ENCODE measurements at places on chromosomes 4 and X. TPM values are rescaled to one million over a fixed set of nuclear protein-coding genes. Genes with fewer than 3 reads are reported as not detected.

GPR78 gene
- total RNA-seq = not detected

NXF2 gene
- 1.9 TPM for total RNA-seq

GK gene
- 5.6 TPM for total RNA-seq

PPA2 gene
- total RNA-seq = 87.3 TPM

IQSEC2 gene
- total RNA-seq = 1.8 TPM

SPANXA2 gene
- 25.7 TPM for total RNA-seq

IBSP gene
- not detected for total RNA-seq

CFP gene
- 0.74 TPM for total RNA-seq

MTMR8 gene
- total RNA-seq = not detected

PABPC5 gene
- not detected for total RNA-seq

CT45A3 gene
- 28.3 TPM for total RNA-seq

RXFP1 gene
- total RNA-seq = 1.1 TPM

TAF7L gene
- 0.17 TPM for total RNA-seq

GUCY1A1 gene
- 1.4 TPM for total RNA-seq

CT45A2 gene
- 0.69 TPM for total RNA-seq

TLR8 gene
- total RNA-seq = not detected

PNMA5 gene
- total RNA-seq = not detected

RAB39B gene
- 0.48 TPM for total RNA-seq

CWH43 gene
- total RNA-seq = not detected

TCEAL7 gene
- 6.5 TPM for total RNA-seq

TIMM17B gene
- 47.4 TPM for total RNA-seq

SRPX2 gene
- 30.6 TPM for total RNA-seq

ADAM29 gene
- not detected for total RNA-seq

CYP4V2 gene
- total RNA-seq = 11.3 TPM

EVC gene
- total RNA-seq = 18.3 TPM

INPP4B gene
- 9.3 TPM for total RNA-seq

CSAG2 gene
- total RNA-seq = not detected

KLHL34 gene
- not detected for total RNA-seq

UGT2B11 gene
- not detected for total RNA-seq

SMIM10L2A gene
- total RNA-seq = 0.17 TPM

WAS gene
- total RNA-seq = 0.57 TPM

TBC1D8B gene
- total RNA-seq = 1.7 TPM

CCNB3 gene
- total RNA-seq = 0.40 TPM

LRCH2 gene
- total RNA-seq = 2.8 TPM

BEX1 gene
- 37.9 TPM for total RNA-seq

FANCB gene
- 8.2 TPM for total RNA-seq

FRMPD4 gene
- not detected for total RNA-seq

PRR32 gene
- total RNA-seq = not detected

RNF212 gene
- not detected for total RNA-seq

DMP1 gene
- not detected for total RNA-seq

IQCM gene
- total RNA-seq = not detected

TMEM31 gene
- not detected for total RNA-seq

GYG2 gene
- total RNA-seq = 1.0 TPM

ZNF711 gene
- 6.3 TPM for total RNA-seq

PSAPL1 gene
- total RNA-seq = not detected

MAGEB17 gene
- not detected for total RNA-seq

RNF128 gene
- 1.8 TPM for total RNA-seq

TMEM271 gene
- not detected for total RNA-seq

Measured in Daoy (cell line).